ENCODE measurements at places on chromosomes 13 and 19. TPM values are rescaled to one million over a fixed set of nuclear protein-coding genes. Genes with fewer than 3 reads are reported as not detected.

The HCN2 gene
- polyA plus RNA-seq = 0.83 TPM

The PSMD8 gene
- 583 TPM for polyA plus RNA-seq

The RASIP1 gene
- polyA plus RNA-seq = 0.76 TPM

The USF2 gene
- 80.9 TPM for polyA plus RNA-seq

The PLIN5 gene
- polyA plus RNA-seq = not detected

The PRODH2 gene
- not detected for polyA plus RNA-seq
